Left hindlimb (tissue), 1 donor: ENCODE measurements at places on chromosomes 1 and 21.

GRCh38 chr1:165369255-165369848 lies 12.8 kb upstream of the LMX1A start:
- peak; percentile 57 for DNase-seq

GRCh38 chr1:164337394-164337793 lies 221.6 kb upstream of the PBX1 start:
- no peak for DNase-seq

GRCh38 chr1:189103956-189104355 lies 1373.7 kb downstream of the BRINP3 start:
- DNase-seq = no peak

- no peak for DNase-seq
Observed at GRCh38 chr1:210855440-210855839, 278.5 kb downstream of the KCNH1 start.

DNA sequence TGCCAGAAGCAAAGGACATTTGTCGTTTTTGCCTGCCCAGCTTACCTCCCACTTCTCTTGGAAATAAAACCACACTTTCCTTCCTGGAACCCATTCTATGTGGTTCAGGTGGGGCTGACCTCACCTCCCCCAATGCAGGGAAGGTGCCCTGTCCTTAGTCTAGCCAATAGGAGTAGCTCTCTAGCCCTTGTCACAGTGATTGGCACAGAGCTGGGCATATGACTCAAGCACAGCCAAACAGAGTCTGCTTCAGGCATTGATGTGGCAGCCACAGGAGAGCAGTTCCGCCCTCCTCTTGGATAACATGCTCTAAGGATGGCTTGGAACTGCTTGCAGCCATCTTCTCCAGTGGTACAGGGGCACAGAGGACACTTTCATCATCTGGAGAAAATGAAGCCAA lies 134.0 kb downstream of the LRIG2 start:
- no peak for DNase-seq

GRCh38 chr1:55974714-55975441 lies 604.5 kb downstream of the PLPP3 start:
- DNase-seq = no peak

GRCh38 chr1:3530086-3530925 lies 75.8 kb downstream of the ARHGEF16 start:
- no peak for DNase-seq

- DNase-seq = no peak
Observed at GRCh38 chr1:30749691-30750583, 7.6 kb downstream of the LAPTM5 start.

DNA sequence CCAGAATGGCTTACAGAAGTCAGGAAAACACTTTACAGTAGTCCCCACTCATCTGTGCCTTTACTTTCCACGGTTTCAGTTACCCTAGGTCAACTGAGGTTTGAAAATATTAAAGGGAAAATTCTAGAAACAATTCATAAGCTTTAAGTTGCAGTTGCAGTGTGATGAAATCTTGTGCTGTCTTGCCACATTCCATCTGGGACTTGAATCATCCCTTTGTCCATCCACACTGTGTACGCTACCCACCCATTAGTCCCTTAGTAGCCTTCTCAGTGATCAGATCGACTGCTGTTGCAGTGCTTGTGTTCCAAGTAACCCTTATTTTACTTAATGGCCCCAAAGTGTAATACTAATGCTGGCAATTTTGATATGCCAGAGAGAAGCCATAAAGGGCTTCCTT lies 30.5 kb downstream of the ZCCHC17 start:
- no peak for DNase-seq

GRCh38 chr1:244388961-244389360 lies 62.7 kb downstream of the ADSS2 start:
- no peak for DNase-seq

DNA sequence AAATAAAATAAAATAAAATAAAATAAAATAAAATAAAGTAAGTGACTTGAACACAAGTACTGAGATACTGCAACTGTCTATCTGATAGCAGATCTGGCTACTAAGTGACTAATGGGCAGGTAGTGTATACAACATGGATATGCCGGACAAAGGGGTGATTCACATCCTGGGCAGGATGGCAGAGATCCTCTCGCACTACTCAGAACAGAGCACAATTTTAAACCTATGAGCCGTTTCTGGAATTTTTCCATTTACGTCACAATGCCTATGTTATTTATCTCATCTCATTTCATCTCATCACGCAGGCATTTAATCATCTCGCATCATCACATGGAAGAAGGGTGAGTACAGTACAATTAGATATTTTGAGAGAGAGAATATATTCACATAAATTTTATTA lies 233.3 kb upstream of the COA6 start:
- no peak for DNase-seq

DNA sequence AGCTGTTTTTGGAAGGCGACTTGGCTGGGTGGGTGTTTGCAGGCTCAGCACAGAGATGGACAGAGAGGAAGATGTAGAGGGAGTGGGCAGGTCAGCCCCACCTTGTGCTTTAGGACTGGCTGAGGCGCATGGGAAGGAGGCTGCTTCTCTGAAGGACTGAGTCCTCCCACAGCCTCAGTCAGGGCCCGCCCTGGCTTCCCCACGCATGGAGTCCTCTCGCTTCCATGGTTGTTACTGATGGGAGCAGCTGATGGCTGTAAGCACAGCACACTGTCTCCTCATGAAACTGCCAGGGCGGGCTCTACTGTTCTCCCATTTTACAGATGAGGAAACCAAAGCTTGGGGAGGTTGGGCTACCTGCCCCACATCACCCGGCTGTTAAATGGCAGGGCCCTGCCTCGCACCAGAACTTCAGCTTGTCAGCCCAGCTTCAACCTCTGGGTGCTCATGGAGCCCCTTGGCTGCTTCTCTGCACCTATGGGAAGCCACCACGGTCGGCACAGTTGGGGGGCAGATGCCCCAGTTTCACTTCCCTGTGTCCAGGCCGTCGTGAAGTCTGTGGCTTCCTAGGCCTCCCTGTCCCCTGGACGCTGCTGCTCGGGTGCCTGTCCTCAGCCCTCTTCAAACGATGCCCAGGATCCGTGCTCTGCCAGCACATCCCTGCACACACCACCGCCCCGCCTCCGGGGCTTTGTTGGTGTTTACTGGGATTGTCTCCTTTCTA lies 2.4 kb downstream of the TMEM201 start:
- no peak for DNase-seq

DNA sequence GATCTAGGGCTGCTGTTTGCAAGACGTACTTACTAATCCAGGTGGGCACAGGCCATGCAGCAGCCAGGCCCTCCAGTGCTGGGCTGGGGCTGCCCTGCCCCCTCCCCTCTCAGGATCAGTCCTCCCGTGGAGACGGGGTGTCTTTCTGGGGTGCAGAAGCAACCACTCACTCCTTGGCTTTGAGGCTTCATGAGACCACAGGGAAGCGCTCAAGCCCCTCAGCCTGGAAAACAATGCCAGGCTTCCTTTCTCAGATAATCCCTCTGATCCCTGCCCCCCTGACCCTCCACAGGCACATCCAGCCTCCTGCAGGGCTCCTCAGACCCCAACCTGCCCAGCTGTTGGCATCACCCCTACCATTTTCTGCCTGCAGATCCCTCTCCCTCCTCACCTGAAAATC lies 13.9 kb upstream of the C2CD2 start:
- DNase-seq = no peak

- DNase-seq = no peak
Observed at GRCh38 chr1:32765570-32766327, 51.4 kb downstream of the YARS1 start.

- DNase-seq = peak; percentile 71
Observed at GRCh38 chr1:166884040-166884642, 8.1 kb upstream of the TADA1 start.

- DNase-seq = no peak
Observed at GRCh38 chr1:228118040-228118439, 8.9 kb upstream of the MRPL55 start.

GRCh38 chr1:5493851-5494311 lies 498.3 kb downstream of the NPHP4 start:
- no peak for DNase-seq
